Anterior cingulate cortex (tissue), 58 donors: ENCODE measurements at places on chromosomes 13 and 19.

- no peak for DNase-seq
Observed at GRCh38 chr13:45179428-45179827, 21.4 kb downstream of the KCTD4 start.

DNA sequence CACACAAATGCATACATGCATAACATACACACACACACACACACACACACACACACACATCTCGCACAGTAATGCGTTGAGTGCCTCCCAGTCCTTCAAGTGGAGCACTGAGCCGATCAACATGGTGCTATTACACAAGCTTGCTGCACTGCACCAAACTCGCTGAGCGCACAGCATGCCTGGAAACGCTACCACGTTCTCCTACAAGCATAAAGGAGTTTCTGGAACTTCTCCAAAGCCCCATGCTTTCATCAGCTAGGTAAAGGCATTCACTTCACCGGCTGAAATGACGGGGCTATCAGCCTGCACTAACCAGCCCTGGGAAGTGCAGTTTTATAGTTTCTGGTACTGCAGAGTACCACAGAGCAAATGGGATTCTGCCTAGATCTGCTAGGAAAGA lies 92.7 kb downstream of the FGF14 start:
- no peak for DNase-seq

DNA sequence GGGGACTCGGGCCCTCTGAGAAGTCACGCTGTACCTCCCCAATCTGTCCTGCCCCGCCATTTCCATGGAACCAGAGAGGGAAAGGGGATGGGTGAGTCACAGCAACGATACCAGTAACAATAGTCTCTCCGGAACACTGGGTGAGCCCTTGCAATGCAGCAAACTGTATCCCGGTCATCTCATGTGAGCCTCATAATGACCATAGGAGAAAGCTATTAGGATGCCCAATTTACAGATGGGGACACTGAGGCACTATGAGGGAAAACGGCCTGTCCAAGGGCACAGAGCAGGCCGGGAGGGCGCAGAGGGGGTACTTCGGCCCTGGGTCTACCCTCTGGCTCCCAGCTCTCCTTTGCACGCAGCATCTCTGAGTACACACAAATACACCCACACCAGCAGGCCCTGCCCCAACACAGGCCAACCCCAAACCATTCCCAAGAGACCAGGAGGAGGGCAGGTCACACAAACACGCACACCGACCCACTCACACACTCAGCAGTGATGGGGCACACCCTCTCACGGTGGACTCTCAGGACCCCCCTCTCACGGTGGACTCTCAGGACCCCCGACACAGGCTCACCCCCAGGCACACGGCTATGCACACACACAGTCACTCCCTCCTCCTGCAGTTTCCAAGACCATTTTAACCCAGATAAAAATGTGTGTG lies 18.2 kb downstream of the LRRC4B start:
- no peak for DNase-seq

DNA sequence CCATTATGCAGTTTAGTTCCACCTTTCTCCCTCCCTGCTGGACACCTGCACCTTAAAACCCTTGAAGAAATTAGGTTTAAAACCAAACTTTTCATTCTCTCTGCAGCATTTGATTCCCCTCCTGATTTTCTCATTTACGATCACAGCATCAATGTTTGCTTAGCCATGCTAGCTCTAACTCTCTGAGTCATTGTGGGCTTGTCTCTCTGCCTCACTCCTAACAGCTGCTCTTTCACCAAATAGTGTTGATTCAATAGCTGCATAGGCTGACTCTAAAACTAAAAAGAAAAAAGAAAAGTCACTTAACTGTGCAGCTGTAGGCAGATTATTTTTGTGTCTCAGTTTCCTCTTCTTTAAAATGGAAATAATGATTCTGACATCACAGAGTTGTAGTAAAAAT lies 1124.9 kb downstream of the DIAPH3 start:
- no peak for DNase-seq

DNA sequence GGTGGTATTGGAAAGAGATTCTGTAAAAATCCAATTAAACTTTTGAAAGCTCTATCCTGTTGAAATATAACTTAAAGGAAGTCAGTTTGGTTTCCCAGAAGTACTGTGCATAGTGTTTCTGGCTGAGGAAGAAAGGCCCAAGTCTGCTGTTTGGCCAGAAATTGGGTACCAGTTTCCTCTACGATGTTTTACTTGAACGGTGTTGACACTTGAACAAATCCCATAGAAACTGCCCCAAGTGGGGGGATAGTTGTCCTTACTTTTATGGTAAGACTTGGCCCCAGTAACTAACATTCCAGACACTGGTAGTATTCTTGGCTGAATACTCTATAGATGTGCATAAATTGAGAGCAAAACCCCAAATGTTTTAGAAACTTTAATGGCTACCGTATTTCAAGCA lies 14.2 kb downstream of the KLF5 start:
- no peak for DNase-seq

- peak; percentile 26 for DNase-seq
Observed at GRCh38 chr19:46000491-46001246, 5.4 kb downstream of the CCDC61 start.

- DNase-seq = no peak
Observed at GRCh38 chr19:4503132-4503824, 15.0 kb downstream of the PLIN4 start.

DNA sequence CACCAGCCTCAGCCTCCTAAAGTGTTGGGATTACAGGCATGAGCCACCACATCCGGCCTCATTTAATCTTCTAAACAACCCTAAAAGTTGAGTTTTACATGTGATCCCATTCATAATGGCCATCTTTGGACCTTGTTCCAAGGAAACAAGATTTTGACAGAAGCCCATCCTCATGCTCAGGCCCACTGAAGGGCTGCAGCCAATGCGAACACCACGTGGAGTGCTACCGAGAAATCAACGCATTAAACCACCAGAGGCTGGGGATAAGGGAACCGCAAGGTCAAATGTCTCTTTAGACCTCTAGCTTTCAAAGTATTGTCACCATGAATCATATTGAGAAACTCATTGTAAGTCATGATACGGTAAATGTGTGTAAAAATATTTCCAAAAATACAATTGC lies 49.4 kb upstream of the DOCK9 start:
- no peak for DNase-seq

- DNase-seq = no peak
Observed at GRCh38 chr13:47726394-47726793, 274.7 kb downstream of the SUCLA2 start.

DNA sequence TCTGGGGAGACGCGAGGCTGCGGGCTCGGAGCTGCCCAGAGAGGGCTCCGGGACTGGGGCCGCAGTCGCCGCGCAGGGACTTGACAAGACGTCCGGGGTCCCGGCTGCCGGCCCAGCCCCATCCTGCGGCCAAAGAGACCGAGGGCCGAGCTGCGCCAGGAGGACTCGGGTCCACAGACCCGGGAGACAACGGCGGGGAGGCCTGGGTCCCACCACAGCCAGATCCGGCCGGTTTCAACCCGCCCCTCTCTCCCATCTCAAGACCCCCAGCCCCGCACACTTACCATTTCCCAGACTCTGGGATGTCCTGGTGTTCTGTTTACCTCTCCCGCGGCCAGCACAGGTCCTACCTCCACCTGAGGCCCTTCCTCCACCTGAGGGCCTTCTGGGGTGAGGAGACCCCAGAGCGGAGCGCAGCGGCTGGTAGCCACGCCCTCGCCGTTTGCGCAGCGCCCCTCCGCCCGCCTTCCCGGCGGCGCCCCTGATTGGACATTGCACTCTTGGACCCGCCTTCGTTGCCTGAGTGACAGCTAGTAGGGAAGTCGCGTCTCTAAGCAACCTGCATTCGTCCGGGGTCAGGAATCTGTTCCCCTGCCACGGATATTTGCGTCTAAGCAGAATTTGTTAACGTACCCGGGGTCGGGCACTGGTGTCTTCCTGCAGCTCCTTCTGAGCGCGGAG lies at the start of gene ZNF709:
TSS of gene ZNF709 (minus strand) at position 446 of the 681 bp plus-strand sequence. CDS start at position 287, 159 bp downstream.
- DNase-seq = peak; percentile 84

- DNase-seq = no peak
Observed at GRCh38 chr13:76271728-76272232, 614.4 kb downstream of the KCTD12 start.

- no peak for DNase-seq
Observed at GRCh38 chr19:18415178-18415867, 3.9 kb upstream of the SSBP4 start.

- no peak for DNase-seq
Observed at GRCh38 chr13:51623473-51623872, 39.2 kb downstream of the WDFY2 start.

DNA sequence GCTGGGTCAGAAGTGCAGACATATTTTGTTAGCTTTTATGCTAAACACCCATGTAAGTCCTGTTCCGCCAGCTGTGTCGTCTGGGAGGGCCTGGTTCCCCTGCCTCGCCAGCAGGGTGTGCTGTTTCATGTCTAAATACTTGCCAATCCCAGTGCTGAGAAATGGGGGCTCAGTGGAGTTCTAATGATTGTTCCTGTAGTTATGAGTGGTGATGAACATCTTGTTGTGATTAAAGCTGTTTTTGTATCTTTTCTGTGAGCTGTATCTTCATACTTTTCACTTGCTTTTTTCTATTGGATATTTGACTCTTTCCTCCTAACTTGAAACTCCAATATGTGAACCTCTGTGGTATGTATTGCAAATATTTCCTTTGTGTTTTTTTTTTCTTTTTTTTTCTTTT lies 32.7 kb downstream of the KDM4B start:
- no peak for DNase-seq

GRCh38 chr13:76992548-76993001 lies 694 bp downstream of the CLN5 start:
- DNase-seq = no peak

DNA sequence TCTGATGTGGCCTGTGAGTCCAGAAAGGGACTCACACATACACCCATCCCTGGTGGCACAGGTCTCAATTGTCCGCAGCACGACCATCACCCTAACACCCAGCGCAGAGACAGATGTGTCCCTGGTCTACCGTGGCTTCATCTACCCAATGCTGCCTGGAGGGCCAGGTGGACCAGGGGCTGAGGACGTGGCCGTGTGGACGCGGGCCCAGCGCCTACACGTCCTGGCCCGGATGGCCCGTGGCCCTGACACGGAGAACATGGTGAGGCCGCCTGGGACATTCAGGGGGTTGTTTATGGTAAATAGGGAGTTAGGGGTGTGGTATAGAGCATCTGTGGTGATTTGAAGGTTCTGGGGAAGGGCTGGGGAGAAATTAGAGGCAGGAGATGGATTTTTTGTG lies 22.8 kb downstream of the MEGF8 start:
- no peak for DNase-seq
